ENCODE measurements at places on chromosomes 4 and X. TPM values are rescaled to one million over a fixed set of nuclear protein-coding genes. Genes with fewer than 3 reads are reported as not detected.

The EDA2R gene
- total RNA-seq = 2.5 TPM

The OTC gene
- 0.57 TPM for total RNA-seq

The MTNR1A gene
- total RNA-seq = not detected

The FANCB gene
- total RNA-seq = 2.5 TPM

The UCP1 gene
- not detected for total RNA-seq

The KCND1 gene
- total RNA-seq = 0.04 TPM

The BEND4 gene
- under 0.01 TPM for total RNA-seq

The DDIT4L gene
- total RNA-seq = 1.7 TPM

The SPANXB1 gene
- total RNA-seq = not detected

The CFI gene
- 8.3 TPM for total RNA-seq

The NPY2R gene
- not detected for total RNA-seq

Data from esophagus squamous epithelium (tissue), 5 donors.